ENCODE measurements at places on chromosomes 4 and X. TPM values are rescaled to one million over a fixed set of nuclear protein-coding genes. Genes with fewer than 3 reads are reported as not detected.

Gene AREG
- total RNA-seq = 0.41 TPM

Gene SRPX2
- total RNA-seq = not detected

Gene PABPC1L2B
- not detected for total RNA-seq

Gene CYTL1
- not detected for total RNA-seq

Gene IL15
- total RNA-seq = 8.7 TPM

Gene NSG1
- total RNA-seq = 24.5 TPM

DNA sequence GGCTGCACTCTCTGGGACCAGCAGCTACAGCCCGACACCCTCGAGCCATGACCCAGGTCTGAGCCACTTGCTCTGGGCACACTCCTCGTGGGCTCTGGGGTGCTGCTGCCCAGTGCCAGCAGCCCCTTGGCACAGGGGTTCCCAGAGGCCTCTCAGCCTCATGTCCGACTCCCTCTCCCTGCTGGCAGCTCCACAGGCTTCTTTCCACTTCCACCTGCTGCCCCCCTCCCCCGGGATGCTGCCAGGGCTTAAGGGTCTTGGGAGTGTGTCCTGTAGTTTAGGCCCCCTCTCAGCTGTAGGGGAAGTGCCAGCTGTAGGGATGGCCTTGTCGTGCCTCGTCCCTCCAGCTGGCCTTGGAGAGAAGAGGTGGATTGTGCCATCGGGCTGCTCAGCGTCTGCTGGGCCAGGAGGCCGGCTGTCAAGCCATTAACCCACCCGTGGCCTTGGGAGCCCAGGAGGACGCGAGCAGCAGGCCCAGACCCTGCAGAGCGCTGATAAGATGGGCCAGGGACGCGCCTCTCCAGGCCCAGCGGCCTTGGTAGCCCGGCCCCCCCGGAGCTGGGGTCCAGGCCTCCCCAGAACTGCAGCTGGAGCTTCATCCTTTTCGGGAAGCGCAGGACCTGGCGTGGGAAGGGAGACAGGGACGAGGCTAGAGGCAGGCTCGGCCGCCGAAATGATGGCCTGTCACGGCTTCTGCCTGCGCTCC is 1.0 kb upstream of the USP27X start:
- no peak for DNase-seq
- peaks cover 10% of the 10 kb centered on the region for H3K4me1 ChIP-seq
- H3K27me3 ChIP-seq = no peaks in the 10 kb centered on the region
- H3K27ac ChIP-seq = peak overlapping the region; percentile 65
- no peaks in the 10 kb centered on the region for H3K36me3 ChIP-seq

- H3K36me3 ChIP-seq = peaks cover 13% of the 10 kb centered on the region
- no peak for DNase-seq
- no peak overlapping the region for H3K27ac ChIP-seq
These were observed 4.8 kb downstream of the NOP14 start for GRCh38 chr4:2958446-2958845.

GRCh38 chr4:168319486-168320019 is 1.0 kb upstream of the DDX60 start:
- peak overlapping the region; percentile 95 for H3K27ac ChIP-seq
- H3K4me3 ChIP-seq = peak overlapping the region; percentile 88
- DNase-seq = no peak
- peaks cover 12% of the 10 kb centered on the region for H3K4me1 ChIP-seq

DNA sequence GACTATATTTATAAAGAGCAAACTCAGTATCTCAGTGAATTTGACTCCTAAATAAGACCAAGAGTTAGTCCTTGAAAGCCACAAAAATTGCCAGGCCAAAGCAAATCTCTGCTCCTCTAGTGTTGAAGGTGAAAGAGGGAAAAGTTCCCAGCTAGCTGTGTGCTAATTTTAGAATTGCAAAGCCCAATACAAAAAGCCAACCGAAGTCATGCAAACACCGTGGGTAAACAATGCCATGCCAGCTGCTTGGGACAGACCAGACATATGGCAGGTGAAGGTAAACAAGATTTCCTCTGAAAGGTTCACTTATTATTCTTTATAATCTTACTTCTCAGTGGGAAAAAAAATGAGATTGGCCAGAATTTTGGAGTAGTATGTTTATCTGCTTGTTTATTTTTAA is 80.5 kb upstream of the LNX1 start:
- no peaks in the 10 kb centered on the region for H3K27me3 ChIP-seq
- H3K4me1 ChIP-seq = no peaks in the 10 kb centered on the region
- H3K27ac ChIP-seq = no peak overlapping the region
- no peak overlapping the region for H3K4me3 ChIP-seq
- no peak for DNase-seq

GRCh38 chrX:39830414-39830813 is 267.3 kb downstream of the BCOR start:
- no peak overlapping the region for H3K27ac ChIP-seq
- no peak for DNase-seq
- H3K4me3 ChIP-seq = no peak overlapping the region
- no peaks in the 10 kb centered on the region for H3K36me3 ChIP-seq

- no peak overlapping the region for H3K27ac ChIP-seq
- no peak for DNase-seq
- H3K27me3 ChIP-seq = no peaks in the 10 kb centered on the region
- H3K4me1 ChIP-seq = no peaks in the 10 kb centered on the region
- no peak overlapping the region for H3K4me3 ChIP-seq
These were observed 30.1 kb downstream of the RASSF6 start for GRCh38 chr4:73589887-73590801.

DNA sequence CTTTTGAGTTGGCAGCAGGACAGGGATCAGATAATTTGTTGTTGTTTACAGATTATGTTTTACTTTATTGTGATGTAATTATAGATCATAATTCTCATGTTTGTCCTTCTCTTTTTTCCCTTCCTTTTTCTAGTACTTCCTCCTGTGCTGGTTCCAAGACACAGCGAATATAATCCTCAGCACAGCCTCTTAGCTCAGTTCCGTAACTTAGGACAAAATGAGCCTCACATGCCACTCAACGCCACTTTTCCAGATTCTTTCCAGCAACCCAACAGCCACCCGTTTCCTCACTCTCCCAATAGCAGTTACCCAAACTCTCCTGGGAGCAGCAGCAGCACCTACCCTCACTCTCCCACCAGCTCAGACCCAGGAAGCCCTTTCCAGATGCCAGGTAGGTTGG is 58.0 kb downstream of the SMAD1 start:
- no peak for DNase-seq
- H3K27ac ChIP-seq = no peak overlapping the region
- no peaks in the 10 kb centered on the region for H3K4me1 ChIP-seq
- H3K27me3 ChIP-seq = no peaks in the 10 kb centered on the region
- H3K4me3 ChIP-seq = no peak overlapping the region
- no peaks in the 10 kb centered on the region for H3K36me3 ChIP-seq

GRCh38 chr4:69134471-69134870 is 38.2 kb downstream of the UGT2B7 start:
- no peaks in the 10 kb centered on the region for H3K36me3 ChIP-seq
- no peaks in the 10 kb centered on the region for H3K27me3 ChIP-seq
- no peaks in the 10 kb centered on the region for H3K4me1 ChIP-seq
- H3K4me3 ChIP-seq = no peak overlapping the region
- H3K27ac ChIP-seq = no peak overlapping the region

- DNase-seq = no peak
- no peaks in the 10 kb centered on the region for H3K36me3 ChIP-seq
- no peak overlapping the region for H3K27ac ChIP-seq
- H3K27me3 ChIP-seq = no peaks in the 10 kb centered on the region
- no peaks in the 10 kb centered on the region for H3K4me1 ChIP-seq
These were observed 31.5 kb downstream of the BLOC1S4 start for GRCh38 chr4:6747294-6748051.

GRCh38 chr4:8155660-8156421 is 2.8 kb downstream of the ABLIM2 start:
- H3K4me3 ChIP-seq = no peak overlapping the region
- DNase-seq = no peak
- H3K27ac ChIP-seq = no peak overlapping the region
- H3K36me3 ChIP-seq = peaks cover 4% of the 10 kb centered on the region

Data from naive thymus-derived CD4-positive, alpha-beta T cell (primary cell).